ENCODE measurements at places on chromosomes 12 and 14. TPM values are rescaled to one million over a fixed set of nuclear protein-coding genes. Genes with fewer than 3 reads are reported as not detected.

CCDC88C gene
- 62.1 TPM for total RNA-seq

DNA sequence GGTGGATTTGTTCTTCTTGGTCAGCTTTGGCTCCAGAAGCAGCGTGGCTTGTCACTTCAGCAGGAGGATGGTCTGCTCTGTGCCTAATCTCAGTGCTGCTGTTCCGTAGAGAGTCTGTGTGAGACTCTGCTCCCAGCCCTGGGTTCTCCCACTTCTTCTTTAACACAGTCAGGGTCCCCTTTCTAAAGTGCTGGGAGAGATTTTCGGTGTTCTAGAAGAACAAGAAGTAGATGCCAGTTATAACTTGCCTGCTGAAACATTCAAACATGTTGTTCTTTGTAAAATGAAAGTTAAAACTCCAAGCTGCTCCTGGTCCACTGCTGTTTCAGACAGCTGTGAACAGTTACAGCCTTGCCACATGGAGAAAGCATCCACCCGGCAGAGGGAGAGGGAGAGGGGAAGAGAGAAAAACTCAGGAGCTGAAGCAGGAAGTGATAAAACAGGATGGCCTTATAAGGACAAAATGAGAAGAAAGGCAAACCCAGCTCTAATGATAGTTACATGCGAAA lies 55.2 kb upstream of the CERS5 start:
- no peak for DNase-seq

- no peak for DNase-seq
Observed at GRCh38 chr14:102541771-102542170, 32.2 kb upstream of the ANKRD9 start.

- DNase-seq, result no peak
Observed at GRCh38 chr14:62734831-62735230, 310.4 kb downstream of the KCNH5 start.

CD69 gene
- 3.2 TPM for total RNA-seq

DNA sequence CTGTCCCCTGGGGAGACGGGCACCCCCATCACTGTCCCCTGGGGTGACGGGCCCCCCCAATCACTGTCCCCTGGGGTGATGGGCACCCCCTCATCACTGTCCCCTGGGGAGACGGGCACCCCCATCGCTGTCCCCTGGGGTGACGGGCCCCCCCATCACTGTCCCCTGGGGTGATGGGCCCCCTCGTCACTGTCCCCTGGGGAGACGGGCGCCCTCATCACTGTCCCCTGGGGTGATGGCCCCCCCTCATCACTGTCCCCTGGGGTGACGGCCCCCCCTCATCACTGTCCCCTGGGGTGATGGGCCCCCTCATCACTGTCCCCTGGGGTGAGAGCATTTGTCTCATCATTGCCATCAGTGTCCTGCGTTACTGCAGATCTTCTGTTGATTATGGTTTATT lies 38.6 kb downstream of the PACS2 start:
- no peak for DNase-seq

DNA sequence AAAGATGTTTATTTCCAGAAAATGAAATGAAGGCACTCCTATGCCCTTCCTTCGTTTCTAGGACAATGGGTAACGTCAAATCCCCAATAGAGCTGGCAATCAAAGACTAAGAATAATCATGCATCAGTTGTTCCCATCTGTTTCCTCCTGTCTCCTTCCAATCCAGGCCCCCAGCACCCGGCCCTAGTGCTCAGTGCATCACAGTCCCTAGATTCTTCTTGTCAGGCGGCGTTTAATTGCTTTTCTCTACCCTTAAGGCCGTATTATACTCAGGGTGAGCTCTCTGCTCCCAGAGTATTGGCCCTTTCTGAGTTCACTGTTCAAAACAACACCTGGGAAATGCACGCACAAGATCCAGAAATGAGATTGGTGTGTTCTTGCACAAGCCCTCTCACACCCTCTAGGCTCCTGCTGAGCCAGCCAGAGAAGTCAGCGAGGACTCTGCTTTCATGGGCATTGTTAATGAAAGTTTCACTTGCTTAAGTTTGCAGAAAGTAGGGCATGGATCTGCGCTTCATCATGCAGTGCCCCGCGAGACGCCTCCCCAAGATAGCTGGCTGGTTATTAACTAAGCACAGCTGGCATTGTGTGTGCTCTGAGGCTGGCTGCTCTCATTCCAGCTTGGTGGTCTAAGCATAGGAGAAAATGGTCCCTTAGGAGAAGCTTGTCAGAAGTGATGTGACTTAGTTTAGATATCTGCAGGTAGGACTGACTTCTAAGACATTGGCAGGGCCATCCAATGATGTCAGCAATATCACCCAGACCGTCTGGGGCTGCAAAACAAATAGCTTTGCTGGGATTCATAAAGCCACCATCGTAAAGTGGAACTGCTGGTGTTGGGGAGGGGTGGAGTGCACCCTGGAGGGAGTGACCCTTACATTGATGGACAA lies 28.7 kb downstream of the CRACR2A start:
- no peak for DNase-seq

LRFN5 gene
- total RNA-seq, result 4.1 TPM

TSHR gene
- not detected for total RNA-seq

MRPL42 gene
- 51.3 TPM for total RNA-seq

DNA sequence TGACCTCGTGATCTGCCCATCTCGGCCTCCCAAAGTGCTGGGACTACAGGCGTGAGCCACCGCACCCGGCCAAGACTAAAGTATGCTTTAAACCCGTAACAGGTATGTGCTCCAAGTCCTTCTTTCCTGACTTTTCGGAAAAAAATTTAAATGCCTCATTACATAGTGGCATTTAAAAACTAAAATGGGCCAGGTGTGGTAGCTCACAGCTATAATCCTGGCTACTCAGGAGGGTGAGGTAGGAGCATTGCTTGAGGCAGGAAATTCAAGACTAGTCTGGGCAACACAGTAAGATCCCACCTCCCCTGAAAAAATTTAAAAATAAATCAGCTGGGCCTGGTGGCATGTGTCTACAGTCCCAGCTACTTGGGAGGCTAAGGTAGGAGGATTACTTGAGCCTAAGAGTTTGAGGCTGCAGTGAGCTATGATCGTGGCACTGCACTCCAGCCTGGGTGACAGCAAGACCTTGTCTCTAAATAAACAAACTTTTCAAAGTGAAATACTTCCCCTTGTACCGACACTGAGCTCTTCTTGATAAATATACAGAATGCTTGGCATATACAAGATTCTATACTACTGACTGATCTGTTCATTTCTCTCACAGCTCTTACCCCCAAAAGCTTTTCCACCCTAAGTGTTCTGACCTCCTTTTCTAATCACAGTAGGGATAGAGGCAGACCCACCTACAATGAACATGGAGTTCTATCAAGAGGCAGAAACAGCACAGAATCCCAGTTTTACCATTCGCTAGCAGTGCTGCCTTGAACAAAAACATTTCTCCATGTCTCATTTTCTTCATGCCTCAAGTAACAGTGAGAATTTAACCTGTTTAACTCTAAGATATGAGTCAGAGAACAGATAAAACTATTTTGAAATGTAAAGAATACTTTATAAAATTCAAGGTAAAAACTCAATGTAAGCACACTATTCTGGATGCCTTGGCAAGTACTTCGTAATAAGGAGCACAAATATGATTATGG lies 7.9 kb downstream of the PPP4R3A start:
- DNase-seq, result no peak

KRT78 gene
- total RNA-seq, result not detected

GRCh38 chr12:126346087-126346486 lies 1280.9 kb downstream of the AACS start:
- DNase-seq, result no peak

DNA sequence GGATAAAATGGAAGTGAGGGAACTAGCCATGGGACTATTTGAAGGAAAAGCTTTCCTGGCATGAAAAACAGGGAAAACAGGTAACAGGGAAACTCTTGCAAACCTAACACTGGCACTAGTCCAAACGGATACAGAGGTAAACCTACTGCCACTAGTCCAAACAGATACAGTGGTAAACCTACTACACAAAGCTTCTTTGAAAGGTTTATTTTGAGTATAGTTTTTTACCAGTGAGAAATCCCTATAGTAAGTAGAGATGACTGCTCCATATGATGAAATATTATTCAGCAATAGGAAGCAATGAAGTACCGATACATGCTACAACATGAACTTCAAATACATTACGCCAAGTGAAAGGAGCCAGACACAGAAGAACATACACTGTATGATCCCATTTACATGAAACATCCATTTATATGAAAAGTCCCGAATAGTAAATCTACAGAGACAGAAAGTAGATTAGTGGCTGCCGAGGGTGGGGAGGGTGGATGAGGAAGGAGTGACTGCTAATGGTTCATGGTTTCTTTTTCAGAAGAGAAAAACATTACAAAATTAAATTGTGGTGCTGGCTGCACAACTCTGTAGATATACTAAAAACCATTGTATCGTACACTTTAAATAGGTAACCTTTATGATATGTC lies 25.5 kb downstream of the SPTLC2 start:
- no peak for DNase-seq

DNAJC22 gene
- total RNA-seq, result 6.7 TPM

EML1 gene
- total RNA-seq, result 8.1 TPM

- no peak for DNase-seq
Observed at GRCh38 chr14:23078692-23079116, 16.2 kb downstream of the ACIN1 start.

All from mucosa of descending colon (tissue), 3 donors.